ENCODE measurements at places on chromosomes 5 and 9. TPM values are rescaled to one million over a fixed set of nuclear protein-coding genes. Genes with fewer than 3 reads are reported as not detected.

GADD45G gene
- polyA plus RNA-seq: 1.00 TPM

DAB2 gene
- polyA plus RNA-seq: 0.05 TPM

DBH gene
- polyA plus RNA-seq: not detected

IL13 gene
- not detected for polyA plus RNA-seq
